ENCODE measurements at places on chromosomes 5 and 9.

DNA sequence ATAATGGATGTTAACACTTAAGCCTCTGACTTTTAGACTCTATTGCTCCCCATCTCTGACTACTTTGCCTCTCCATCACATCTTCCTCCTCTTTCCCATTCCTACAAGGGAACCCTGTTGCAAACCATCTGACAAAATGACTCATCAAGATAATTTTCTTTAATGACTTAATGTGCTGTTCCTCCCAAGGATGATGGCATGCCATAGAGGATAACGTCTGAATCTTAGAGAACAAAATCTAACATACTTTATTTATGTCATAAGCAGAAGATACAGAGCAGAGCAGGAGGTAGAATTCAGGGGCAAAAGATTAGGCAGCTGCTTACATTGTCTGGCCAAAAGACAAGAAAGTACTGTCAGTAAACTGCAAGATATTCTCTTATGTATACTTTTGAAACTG is 76.8 kb downstream of the FGF10 start:
- DNase-seq = no peak

DNA sequence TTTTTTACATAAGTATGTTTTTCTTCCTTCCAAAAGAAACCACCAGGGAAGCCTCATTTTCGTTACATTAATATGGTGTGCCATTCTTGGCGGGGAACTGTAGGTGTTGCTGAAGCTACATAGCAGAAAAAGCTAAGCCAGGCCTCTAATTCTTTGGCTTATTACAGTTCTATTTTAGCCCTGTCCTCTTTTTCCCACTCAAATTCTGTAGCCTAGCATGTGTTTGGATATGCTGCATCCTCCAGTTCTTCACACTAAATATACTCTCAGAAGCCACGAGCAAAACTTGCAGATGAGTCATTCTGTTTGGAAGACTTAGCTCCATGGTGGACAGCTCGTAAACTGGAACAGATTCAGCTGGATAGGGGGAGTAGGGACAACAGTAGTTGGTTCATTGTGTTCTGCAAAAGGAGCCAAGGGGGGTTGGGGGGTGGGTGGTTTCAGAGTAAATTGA is 369.4 kb downstream of the TMEM161B start:
- no peak for DNase-seq

DNA sequence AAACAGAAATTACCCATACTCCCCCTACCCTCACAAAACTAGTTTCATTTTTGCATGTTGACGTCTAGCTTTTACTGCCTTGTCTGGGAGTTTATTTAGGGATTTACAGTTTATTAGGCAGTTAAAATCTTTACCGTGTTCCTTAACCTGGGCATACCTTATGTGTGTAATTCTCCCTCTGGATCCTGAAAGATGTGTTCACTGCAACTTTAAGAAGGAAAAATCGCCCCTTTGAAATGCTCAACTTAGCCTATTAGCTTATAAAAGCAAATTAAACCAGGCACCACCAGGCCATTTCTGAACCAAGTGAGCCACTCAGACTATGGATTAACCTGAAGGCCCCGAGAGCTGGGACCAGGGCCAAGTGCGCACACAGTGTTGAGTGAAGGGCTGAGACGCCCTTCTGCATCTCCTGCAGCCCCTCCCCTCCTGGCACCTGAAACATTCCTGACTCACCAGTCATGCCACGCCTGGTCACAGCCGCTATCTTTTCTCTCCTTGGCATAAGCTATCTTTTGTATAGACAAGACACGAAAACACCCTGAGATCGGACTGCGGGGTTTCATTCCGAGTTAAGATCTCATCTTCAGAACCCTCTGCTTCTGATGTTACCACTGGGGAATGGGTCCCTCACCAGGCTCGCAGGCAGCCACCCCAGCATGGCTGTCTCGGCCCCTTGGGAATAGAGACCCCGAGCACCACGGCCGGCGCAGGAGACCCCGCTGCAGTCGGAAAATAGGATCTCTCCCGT is 111.9 kb downstream of the ROR2 start:
- DNase-seq = no peak

- DNase-seq = no peak
Measured at GRCh38 chr9:32218100-32218767, 166.2 kb upstream of the ACO1 start.

DNA sequence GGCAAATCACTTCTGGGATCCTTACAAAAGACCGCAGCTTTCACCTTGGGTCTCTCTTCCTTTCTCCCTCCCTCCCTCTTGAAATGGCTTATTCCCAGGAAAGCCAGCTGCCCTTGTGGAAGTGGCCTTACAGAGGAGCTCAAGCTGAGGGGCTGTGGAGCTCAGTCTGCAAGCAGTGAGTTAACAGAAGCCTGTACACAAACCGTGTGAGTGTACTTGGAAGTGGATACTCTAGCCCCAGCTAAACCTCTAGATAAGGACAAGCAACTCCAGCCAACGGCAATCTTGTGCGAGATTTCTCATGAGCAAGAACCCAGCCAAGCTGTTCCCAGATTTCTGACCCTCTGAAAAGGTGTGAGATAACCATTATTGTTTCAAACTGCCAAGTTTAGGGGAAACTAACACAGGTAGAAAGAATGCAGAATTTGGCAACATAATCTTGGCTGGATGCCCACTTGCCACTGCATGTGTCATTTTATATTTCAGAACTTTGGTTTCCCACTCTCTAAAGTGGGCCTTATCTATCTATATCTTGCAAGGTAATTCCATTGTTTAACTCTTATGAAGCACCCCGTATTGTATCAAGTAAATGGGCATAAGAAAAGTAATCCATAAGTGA is 85.6 kb downstream of the CDH18 start:
- no peak for DNase-seq

GRCh38 chr5:57836921-57837320 is 354.3 kb upstream of the ACTBL2 start:
- DNase-seq = no peak

DNA sequence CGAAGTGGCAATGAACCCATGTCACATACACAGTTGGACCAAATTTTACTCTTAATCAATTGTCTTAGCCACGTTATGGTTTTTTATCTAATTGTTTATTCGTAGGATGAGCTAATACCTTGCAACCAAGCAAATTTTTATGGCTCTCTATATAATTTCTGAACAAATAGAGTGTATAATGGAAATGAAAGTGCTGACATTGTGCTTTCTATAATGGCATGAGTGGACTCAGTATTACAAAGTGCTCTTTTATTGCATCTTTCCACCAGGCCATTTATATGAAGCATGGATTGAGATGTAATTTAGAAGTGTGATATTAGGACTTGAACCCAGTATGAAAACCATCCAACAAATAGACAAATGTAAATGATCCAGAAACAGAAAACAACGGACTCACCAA is 1096.0 kb downstream of the DTWD2 start:
- no peak for DNase-seq

DNA sequence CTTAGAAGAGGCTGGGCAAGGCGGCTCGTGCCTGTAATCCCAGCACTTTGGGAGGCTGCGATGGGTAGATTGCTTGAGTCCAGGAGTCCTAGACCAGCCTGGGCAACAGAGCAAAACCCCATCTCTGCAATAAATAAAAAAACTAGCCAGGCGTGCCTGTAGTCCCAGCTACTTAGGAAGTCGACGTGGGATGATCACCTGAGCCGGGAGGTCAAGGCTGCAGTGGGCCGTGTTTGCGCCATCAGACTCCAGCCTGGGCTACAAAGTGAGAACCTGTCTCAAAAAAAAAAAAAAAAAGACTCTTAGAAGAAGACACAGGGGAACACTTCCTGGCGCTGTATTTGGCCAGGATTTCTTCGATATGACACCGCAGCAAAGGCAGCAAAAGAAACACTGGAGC is 23.7 kb upstream of the NRARP start:
- DNase-seq = no peak

DNA sequence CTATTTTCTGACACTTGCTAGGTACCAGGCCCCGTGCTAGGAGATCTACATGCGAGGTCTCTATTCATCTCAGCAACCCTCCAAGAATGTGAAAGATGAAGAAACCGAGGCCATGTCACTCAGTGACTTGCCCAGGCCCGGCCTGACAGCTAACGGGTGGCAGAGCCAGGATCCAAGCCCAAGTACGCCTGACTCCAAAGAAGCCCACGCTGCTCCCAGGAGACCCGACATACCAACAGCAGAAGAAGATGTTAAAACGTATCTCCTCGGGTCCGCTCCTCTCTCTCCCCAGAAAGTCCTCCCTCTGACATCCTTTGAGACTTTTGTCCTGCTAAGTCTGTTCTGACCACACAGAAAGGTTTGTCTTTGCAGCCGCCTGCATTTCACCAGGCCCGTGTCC is 65.2 kb downstream of the CRB2 start:
- DNase-seq = no peak

GRCh38 chr9:131677444-131678180 is 62.3 kb downstream of the RAPGEF1 start:
- DNase-seq = no peak

- DNase-seq = no peak
Measured at GRCh38 chr5:104299998-104300706, 737.6 kb upstream of the NUDT12 start.

DNA sequence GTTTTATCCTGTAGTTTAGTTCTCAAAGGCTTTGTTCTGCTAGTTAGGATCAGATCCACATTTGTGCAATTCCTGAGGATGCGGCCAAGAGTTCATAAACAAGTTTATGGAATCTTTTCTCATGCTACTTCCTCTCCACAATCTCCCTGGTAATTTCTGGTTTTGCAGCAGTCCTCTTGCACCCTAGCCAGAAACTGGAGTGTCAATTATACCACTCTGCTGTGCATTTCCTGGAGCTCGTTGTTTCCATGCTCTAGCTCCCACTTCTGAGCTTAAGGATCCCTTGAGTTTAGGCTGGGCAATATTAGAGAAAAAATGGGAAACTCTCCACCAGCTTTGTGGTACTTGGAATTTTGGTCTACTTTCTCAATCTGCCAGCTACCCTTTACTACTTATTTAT is 474.7 kb downstream of the DIRAS2 start:
- peak; percentile 37 for DNase-seq
